ENCODE measurements at places on chromosomes 2 and 18.

DNA sequence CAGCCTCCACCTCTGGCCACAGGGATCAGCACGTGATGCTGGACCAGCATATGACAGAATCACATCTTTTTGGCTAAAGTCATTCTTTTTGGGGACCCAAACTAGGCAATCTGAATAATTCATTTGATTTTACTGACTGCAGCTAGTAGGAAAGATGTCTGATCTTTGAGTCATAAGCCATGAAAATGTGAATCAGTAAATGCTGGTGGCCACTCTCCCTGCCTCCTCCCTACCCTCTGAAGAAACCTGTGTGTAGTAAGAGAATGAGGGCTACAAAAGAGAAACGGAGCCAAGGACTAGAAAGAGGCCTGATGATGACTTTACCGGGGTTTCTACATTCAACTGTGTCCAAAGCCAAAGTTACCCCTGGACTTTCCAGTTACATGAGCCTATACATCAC is 10.1 kb upstream of the LRPPRC start:
- DNase-seq: no peak

- DNase-seq: no peak
These were observed 69.5 kb upstream of the ZSWIM2 start for GRCh38 chr2:186918495-186918894.

GRCh38 chr2:238182362-238182761 is 21.1 kb downstream of the ILKAP start:
- no peak for DNase-seq

DNA sequence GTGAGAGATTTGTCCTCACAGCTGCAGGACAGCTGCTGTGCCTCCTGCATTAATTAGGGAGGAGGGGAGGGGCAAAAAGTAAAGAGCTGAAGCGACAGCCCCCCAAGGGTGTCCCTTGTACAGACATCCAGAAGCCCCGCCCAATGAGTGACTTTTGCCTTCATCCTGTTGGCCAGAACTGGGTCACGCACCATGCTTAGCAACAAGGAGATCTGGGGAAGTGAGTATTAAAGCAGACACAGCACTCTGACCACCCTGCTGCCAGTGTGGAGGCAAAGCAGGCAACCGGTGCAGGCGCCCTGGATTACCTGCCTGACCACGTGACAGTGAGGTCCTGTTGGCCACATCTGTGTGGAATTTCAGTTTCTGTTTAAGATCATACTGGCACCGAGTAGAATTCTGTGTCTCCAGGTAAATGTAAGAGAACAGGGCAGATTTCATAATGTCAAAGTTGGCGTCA is 21.5 kb upstream of the BIN1 start:
- peak; percentile 74 for DNase-seq

GRCh38 chr2:172198908-172199307 is 96.2 kb upstream of the DLX2 start:
- DNase-seq: no peak

DNA sequence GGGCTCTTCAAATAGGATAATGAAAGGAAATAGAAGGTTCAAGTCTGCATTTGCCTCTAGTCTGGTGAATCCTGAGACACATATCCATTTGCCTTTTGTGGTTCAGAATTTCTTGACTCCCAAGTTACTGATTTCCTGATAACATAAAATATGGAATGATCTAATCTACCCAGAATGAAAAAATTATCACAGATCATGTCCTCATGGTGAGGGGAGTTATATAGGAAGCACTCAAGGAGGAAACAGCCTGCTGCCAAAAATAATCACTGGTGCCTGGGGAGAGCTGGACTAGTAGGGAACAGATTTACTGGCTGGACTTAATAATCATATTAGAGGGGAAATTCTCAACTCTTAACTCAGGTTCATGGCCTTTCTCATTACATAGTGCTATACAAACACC is 95.5 kb upstream of the STK17B start:
- DNase-seq: peak; percentile 23

GRCh38 chr18:179499-179898 is 21.1 kb downstream of the USP14 start:
- DNase-seq: no peak

- no peak for DNase-seq
These were observed 274.7 kb downstream of the RNF144A start for GRCh38 chr2:7191932-7192331.

GRCh38 chr18:14970027-14970426 is 222.1 kb downstream of the ANKRD30B start:
- DNase-seq: no peak

GRCh38 chr2:53942280-53942679 is 28.5 kb downstream of the PSME4 start:
- no peak for DNase-seq

- DNase-seq: no peak
These were observed 117.5 kb downstream of the DDX1 start for GRCh38 chr2:15708865-15709820.

DNA sequence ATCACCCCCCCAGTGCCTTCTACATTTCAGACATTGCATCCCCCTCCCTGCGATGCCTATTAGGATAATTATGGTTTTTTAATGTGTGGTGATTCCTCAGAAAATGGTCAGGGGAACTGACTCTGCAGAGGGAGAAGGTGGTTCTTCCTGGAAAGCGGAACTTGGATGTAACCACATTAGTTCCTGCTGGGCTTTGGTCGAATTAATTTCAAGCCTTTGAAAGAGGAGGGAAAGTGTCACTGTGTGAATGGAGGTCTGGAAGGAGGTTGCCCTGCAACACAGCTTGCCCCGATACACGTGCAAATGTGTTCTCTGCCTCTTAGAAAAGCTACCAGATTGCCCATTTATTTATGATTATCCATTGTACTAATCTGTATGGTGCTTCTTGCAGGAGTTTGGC is 63.2 kb upstream of the TPO start:
- DNase-seq: no peak

GRCh38 chr2:196742685-196743084 is 56.8 kb downstream of the GTF3C3 start:
- DNase-seq: no peak

- no peak for DNase-seq
These were observed 127.3 kb upstream of the LGALSL start for GRCh38 chr2:64326578-64327050.

DNA sequence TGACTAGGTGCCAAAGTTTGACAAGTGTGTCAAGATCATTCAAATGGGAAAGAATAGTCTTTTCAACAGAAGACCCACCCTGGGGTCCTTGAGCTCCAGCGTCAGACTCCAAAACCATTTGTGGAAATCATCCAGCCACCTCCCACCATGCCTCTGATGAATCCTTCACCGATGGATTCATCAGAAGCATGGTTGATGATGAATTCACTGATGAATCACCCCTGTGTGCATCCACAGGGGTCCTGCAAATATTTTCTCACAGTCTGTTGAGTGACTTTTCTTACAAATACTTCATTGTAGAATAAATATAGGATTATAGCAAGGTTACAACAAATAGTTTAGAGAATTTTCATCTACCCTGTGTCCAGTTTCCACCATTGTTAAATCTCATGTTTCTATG is 4.3 kb downstream of the UGT1A9 start:
- no peak for DNase-seq

DNA sequence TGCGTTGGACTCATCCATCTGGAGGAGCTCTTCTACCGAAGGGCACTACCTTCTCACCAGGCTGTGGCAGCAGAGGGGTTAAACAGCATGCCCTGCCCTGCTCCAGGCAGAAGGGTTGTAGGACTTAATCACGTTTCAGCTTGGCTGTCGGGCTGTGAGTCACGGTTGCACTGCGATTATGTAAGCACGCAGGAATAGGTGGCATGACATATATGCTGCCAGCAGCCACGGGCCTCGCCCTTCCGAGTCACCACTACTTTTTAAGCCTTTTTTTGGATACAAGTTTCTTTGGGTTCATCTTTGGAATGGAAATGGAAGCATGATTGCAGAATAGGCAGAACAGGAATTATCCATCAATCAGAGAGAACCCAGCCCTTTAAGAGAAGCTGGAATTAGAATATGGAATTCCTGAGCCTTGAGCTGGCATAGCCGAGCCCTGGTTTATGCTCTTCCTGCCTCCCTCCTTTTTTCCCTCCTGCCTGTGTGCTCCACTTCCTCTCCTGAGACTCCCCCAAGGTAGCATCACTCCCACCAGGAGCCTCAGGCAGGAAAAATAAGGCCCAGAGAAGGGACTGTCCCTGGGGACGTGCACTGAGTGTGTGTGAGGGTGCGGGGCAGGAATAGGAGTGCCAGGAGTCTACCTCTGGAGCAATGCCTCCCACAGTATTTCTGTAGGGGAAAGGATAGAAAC is 86.8 kb downstream of the SEMA4F start:
- DNase-seq: no peak

DNA sequence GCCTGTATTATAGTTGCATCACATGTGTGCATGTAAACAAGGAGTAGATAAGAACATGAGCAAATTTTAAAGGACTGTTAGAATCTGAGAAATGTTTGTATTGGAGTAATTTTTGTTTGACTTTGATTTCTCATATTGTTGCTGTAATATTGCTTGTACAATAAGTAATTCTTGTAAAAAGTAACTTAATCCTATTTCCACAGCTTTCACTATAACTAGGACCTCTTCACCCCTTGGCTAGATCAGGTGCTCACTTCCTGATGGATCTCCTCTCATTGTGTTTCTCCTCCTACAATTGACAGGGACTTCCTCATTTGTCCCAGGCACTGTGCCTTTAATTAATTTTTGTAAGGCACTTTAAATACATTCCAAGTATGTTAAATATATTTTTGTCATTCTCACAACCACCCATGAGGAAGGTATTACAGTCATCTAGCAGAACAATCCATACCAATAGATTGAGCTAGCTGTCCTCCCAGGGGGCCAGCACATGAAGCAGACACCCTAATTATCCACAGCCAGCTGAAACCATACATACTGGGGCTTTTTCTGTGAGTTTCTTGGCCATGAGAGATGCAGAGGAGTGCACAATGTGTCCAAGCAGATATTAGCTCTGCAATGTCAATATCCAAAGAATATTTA is 359.5 kb upstream of the ACVR2A start:
- DNase-seq: no peak

DNA sequence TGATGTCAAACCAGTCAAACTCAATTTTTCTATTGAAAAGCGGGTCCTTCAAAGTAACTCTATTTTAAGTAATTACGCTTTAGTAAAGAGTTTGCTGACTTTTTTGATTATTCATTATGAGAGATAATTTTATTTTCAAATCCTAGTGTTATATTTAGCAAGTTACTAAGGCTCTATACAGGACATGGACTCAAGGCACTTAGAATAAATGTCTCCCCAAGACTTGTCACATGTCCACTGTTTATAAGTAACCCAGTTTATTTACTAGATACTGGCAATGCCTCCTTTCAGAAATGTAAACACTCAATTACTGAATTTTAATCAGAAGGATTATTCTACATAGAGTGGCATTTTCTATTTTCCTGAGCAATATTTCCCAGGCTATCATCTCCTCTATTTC is 638.1 kb downstream of the ERBB4 start:
- no peak for DNase-seq

- DNase-seq: no peak
These were observed 148.9 kb upstream of the SLC39A10 start for GRCh38 chr2:195508139-195508455.

DNA sequence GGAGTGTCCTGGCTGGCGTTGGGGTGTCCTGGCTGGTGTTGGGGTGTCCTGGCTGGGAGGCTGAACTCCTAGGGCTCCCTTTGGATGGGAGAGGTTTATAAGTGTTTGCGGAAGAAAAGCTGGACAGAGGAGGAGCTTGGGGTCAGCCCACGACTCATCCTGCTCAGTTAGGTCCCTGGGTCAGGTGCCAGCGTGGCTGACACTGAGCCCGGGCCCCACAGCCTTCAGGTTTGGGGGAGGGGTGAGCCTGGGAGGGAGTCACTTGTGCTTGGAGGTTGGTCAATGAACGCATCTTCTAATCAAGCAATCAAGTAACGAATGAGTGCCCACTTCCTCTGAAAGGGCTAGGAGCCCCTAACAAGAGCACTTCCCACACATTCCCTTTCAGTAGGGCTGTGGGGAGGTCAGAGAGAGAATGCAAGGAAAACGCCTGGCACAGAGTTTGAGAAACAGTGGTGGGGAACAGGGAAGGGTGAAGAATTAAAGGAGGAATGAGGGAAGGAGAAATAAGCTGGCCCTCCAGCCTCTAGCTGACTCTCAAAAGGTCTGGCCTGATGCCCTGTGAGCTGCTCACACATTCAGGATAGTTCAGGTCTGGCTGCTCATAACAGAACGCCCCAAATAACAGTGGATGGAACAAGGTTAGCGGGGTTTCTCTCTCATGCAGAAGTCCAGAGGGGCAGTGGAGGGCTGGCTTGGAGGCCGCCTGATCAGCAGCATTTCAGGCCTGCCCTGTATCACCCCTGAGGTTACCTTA is 670 bp downstream of the KCNIP3 start:
- DNase-seq: no peak

GRCh38 chr18:61677435-61677970 is 215.3 kb downstream of the RNF152 start:
- no peak for DNase-seq

GRCh38 chr2:152432206-152432653 is 97.3 kb downstream of the FMNL2 start:
- no peak for DNase-seq

DNA sequence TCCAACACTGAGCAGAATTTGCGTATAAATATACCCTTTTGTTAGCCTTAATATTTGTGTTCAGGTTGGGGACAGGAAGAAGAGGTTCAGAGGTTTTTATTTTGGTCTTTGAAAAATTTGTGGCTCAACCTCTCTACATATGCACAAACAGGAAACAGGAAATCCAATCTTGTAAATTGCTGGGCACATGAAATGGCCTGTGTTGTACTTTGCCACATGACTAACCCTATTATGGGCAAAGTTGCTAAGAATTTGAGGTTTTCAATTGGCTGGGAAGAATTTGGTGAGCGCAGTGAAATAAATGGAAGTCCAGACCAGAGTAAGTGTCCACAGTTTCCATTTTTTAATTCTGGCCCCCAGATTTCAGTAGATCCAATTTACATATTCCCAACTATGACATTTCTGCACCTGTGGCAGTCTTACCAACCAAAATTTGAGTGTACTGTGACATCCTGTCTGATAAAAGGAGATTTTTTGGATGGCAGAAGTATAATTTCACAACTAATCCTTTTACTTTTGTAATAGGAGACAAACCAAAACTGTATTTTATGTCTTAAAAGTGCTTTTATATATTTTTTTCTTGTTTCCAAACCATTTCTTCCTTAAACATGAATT is 63.6 kb downstream of the COX7A2L start:
- no peak for DNase-seq

- DNase-seq: no peak
These were observed 2.1 kb downstream of the IL1B start for GRCh38 chr2:112834396-112835037.
